ENCODE measurements at places on chromosomes 12 and 14.

- no peak for DNase-seq
These were observed 162.0 kb downstream of the FOXN3 start for GRCh38 chr14:89255012-89255411.

DNA sequence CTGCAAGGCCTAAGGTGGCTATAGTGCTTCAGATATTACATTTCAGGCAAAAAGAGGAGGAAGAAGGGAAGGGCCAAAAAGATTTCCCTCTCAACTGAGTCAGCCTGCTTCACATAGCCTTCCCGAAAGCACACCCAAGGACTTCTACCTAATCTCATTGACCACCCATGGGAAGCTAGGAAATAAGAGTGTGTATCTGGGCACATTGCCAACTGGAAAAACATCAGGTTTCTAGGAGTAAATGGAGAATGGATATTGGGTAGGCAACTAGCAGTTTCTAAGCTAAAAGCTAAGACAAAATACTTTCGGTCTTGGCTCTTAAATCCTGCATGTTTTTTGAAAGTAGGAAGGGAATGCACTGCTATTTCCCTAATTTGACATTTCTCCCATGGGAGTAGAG is 221.7 kb upstream of the GRIP1 start:
- DNase-seq: no peak

DNA sequence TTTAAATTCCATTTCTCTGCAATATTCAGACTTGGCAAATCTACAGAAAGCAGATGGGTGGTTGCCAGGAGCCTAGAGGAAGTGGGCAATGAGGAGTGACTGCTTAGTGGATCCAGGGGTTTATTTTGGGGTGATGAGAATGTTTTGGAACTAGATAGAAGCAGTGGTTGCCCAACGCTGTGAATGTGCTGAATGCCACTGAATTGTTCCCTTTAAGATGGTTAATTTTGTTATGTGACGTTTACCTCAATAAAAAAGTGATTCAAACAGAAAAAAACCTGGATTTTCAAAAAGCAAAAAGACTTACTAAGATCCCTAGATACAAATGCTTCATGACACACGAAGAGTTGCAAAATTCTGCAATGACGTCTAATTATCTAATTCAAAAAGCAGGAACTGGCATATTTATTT is 34.2 kb downstream of the DAO start:
- no peak for DNase-seq

DNA sequence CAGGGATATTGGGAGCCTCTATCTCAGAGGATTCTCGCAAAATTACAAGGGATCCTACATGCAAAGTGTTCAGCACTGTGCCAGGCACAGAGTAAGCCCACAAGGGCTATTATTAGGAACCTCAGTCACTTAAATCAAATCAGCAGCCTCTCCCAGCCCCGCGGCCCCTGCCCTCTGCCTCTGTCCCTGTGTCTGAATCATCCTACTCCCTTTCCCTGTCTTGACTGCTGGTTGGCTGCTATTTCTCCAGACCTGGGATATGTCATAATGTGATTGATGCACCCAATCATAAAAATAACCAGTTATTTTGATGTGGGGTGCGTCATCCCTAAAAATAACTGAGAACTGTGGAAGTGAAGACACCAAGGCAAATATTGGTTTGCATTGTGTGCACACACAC is 176.3 kb downstream of the KSR2 start:
- no peak for DNase-seq

DNA sequence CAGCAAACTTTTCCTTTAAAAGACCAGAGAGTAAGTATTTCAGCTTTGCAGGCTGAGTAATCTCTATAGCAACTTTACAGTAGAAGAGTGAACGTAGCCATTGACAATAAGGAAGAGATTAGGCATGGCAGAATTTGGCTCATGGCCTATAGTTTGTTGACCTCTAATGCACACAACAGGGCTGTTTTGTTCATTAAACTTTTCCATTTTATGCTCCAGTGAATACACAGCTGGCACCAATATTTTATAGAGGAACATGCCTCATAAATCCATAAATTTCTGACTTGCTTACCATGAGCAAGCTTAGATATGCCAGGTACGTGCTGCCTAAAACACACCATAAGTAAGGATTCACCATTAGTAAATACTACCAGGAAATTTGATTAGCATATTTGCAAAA is 609.0 kb upstream of the STXBP6 start:
- DNase-seq: no peak

DNA sequence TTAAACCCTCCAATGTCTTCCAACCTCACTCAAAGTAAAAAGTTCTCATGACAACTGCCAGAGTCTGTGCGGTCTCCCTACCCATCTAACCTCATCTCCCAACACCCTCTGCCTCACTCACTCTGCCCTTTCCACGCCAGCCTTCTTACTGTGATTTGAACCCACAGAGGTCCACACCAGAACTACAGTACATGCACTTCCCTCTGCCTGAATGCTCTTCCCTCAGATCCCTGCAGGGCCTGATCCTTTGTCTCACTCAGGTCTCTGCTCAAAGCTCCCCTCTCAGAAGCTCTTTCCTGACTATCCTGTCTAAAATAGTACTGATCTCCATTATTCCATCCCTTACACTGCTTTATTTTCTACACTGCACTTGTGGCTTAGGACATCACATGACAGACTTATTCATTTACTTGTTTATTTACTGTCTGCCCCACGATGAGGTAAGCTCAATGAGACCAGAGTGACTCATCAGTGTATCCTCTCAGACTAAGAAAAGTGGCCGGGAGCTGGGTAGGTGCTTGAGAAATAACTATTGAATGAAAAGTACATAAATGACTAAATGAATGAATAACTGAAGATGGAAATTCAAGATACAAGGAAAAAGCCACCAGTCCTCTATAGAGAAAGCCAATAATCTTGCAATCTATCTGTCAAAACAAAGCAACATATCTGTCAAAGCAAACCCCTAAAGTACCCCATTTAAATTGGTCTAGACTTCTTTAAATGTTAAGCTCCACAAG is 17.1 kb downstream of the POMT2 start:
- DNase-seq: peak; percentile 55
